ENCODE measurements at places on chromosomes 4 and X.
A peak's percentile ranks its signal among the peaks of the same experiment; 100 is the strongest.

DNA sequence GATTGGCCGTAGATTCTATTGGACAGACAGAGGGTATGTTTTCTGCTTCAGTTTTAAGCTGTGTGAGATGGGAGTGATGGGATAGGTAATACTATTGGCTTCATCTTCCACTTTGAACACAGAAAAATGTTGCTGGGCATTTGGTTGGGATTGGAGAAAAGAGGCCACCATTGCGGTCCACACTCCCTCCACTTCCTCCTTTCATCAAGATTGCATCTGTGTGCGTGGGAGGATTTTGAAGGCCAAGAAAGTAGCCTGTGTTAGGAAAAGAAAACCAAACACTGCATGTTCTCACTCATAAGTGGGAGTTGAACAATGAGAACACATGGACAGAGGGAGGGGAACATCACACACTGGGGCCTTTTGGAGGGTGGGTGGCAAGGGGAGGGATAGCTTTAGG lies 56.4 kb downstream of the EGF start:
- DNase-seq, result no peak

DNA sequence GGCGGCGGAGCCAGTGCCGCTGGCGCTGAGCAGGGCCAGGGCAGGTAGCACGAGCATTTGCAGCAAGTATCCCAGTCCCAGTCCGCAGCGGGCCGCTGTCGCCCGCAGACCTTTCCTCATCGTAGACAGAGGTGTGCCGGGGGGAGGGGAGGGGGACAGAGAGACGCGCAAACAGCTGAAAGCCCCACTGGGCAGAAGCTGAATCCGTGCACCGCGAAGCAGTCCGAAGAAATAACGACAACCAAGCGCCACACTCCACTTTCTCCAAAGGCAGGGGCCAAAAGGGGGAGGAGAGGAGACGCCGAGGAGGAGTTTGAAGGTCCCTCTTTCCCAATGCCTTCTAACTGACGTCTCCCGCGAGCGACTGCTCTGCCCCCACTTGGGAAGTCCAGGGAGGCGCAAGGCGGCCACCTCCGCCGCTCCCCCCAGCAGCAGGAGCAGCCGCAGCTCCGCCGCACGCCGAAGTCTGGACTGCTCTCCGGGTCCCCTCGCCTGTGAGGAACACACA lies at the start of gene UNC5C:
Gene UNC5C, minus strand, starts transcription at position 236 of the 508 bp plus-strand sequence.
- no peak for DNase-seq

GRCh38 chrX:129638917-129639316 lies 15.8 kb downstream of the APLN start:
- no peak for DNase-seq

DNA sequence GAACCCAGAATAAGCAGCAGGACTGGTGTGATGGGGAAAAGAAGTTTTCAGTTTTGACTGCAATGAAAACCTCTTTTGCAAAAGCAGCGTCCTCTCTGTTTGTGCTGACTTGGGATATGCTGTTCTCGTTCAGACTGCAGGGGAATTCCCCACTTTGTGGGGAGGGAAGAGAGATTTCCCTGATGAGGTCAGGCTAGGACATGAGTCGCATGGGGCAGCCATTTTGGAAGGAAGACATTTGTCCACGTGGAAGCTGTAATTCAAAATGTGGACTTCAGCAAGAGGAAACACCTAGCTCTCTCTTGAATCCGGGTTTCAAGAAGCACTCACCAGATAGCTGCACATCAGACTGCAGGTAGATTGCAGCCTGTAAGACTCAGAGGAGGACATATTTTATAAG lies 39.3 kb downstream of the ING2 start:
- DNase-seq, result peak; percentile 5

- DNase-seq, result no peak
These were observed 29.1 kb downstream of the SPACA5 start for GRCh38 chrX:48035891-48036290.

- DNase-seq, result no peak
These were observed 87.2 kb upstream of the PDE5A start for GRCh38 chr4:119715490-119716445.

GRCh38 chrX:7771788-7772438 lies 71.1 kb upstream of the VCX start:
- no peak for DNase-seq

- no peak for DNase-seq
These were observed 618 bp downstream of the RBBP7 start for GRCh38 chrX:16869393-16870094.

DNA sequence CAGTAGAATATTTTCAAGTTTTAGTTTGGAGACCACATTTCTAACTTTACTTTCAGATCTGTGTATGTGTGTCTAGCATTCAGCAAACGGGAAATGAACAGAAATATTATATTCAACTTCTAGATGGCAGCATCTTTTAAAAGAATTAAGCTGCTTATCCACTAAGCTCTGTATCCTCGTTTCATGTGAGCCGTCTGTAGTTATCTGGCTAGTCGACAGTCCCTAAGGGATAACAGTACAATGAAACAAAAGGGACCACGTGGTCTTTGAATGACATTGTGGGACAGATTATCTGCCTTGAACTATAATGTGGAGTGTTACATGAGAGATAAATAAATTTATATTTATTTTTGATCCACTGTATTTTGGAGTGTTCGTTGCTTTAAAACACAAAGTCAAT lies 35.8 kb upstream of the PRSS12 start:
- DNase-seq, result no peak

DNA sequence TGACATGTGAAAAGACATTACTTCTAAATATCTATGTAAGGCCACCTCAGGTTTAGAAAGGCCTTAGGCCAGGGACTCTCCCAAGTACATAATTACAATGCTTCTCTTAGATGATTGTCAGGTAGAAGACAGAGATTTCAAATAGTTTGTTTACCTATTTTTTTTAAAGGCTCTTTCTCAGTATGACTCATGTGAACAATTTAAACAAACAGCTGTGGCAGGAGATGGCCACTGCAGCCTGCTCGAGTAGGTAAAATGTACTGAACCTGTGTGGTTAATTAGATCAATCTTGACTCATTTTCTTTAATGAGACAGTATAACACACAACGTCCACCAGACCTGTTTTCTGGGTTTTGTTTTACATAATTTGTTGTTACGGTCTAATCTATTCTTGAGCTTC lies 50.2 kb downstream of the LEF1 start:
- no peak for DNase-seq

DNA sequence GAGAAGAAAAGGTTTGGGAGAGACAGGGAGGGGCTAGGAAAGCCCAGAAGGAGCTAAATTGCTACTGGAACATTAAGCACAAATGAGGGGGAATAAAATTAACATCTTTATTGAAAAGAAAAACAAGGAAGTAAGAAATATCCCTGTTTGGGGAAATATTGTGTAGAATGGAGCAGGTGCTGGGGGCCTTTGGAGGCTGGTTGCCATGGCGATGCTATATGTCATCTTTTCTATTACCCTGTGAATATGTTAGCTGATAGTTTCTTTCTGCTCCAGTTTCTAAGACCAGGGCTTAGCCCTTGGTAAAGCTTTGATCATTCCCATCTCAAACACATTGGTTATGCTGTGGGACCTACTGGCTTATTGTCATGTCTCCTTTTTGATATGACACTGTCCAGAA lies 28.7 kb downstream of the TMEM31 start:
- DNase-seq, result no peak

- DNase-seq, result no peak
These were observed 207.7 kb downstream of the SOWAHB start for GRCh38 chr4:76690011-76690905.

DNA sequence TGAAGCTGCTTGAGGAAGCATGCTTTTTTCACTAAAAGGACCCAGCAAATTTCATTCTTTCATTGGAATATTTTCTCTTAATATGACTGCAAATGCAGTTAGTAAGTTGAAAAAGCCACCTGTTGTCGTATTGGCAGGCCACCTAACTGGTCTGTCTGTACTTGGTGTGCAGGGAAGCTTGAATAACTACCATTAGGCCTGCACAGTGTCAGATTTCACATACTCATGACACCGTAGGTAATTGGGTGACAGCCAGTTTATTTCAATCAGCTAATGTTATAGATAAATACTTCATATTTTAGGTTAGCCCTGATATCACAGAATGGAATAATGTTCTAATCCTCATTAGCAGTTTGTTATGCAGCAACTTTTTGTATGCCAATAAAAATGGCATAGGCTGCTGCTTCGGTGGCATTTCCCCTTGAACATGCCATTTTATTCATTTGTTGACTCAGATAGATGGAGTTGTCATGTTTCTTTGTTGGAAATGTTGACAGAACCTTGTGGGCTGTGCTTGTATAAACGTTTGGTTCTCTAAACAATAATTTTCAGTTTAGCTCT lies 173.7 kb downstream of the RPA4 start:
- DNase-seq, result no peak

- no peak for DNase-seq
These were observed 105.1 kb downstream of the NFKB1 start for GRCh38 chr4:102606261-102606660.

DNA sequence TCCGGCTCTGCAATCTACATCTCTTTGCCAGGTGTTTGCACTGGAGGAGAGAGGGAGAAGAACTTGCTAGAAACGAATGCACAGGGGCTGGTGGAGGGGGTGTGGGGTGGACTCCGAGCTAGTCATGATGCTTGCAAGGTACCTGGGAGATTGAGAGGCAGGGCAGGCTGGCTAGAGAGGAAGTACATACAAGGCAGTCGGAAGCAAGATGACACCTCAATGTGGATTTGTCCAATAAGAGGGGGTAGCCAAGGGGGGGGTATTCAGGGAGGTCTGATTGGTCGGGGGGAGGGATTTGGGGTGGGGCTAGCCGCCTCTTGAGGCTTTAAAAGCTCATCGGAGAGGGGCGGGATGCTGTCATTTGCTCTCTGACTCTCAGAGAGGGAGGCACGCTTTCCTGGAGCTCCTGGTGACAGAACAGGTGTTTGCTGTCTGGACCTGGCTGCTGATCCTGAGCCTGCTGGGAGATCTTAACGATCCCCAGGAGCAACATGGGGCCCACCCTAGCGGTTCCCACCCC lies at the start of gene GPR50:
Gene GPR50, plus strand, starts transcription at position 354 of the 520 bp plus-strand sequence. Its CDS starts 138 bp downstream, at position 492.
- DNase-seq, result no peak

DNA sequence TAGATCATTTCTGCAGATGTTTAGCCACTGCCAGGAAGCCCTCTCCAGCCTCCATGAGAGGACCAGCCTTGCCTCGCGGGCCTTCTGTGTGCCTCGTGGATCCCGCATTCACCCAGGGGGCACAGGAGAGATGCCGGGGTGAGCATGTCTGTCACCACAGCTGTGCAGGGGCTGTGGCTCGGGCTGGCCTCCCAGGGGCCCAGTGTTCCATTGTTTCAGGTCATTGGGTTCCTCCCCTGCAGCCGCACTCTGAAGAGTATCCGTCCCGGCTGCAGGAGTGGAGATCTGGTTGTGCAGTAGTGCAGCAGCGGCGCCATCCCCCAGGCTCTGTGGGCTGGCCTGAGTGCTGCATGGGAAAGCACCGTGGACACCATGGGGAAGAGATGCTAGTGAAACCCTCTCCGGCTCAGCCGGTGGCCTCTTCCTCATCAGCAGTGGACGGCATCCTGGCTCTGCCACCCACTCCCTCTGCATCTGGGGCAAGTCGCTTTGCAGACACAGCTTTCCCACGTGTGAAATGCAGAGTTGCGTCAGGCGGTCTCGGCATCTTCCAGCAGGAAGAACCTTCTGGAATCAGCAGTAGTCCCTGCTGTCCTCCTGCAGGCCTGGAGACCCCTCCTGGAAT lies 29.1 kb downstream of the TBC1D14 start:
- DNase-seq, result no peak

GRCh38 chr4:174575436-174575835 lies 53.1 kb upstream of the HPGD start:
- DNase-seq, result no peak

GRCh38 chr4:180999217-180999616 lies 1244.0 kb upstream of the TENM3 start:
- no peak for DNase-seq

DNA sequence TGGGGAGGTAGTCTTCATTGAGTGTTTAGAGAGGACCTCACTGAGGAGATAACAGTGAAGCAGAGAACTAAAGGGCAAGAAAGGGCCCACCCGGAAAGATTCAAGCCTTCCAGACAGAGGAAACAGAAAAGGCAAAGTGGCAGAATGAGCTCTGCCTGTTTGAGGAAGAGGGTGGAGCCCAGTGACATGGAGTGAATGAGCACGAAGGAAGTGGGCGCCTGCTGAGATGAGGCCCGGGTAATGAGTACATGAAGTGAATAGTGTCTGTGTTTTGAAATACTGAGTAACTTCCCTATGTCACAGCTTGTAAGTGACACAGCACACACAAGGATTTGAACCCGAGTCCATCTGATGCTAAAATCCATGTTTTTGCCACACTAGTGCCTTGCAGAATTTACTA lies 32.5 kb upstream of the TLR2 start:
- DNase-seq, result peak; percentile 46

- no peak for DNase-seq
These were observed 646.5 kb downstream of the GABRG1 start for GRCh38 chr4:45477311-45477733.

DNA sequence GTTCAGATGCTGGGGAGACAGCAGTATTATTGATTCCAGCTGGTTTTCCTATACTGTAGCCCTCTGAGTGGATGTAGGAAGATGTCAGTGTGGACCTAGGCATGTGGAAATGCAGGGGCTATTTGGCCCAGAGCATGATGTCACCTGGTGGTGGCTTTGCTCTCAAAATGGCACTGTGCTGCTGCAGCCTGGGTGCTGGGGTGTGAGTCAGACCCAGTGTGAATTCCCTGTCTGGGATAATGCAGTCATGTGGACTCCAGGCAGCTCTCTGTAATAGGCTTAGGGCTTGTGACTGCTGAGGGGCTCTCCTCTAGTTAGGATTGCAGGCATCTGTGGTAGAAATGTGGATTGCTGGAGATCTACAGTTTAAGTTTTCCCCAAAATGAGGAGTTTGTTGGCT lies 70.7 kb downstream of the DCAF8L2 start:
- no peak for DNase-seq

- no peak for DNase-seq
These were observed 219.5 kb downstream of the HS6ST2 start for GRCh38 chrX:132738951-132739350.

DNA sequence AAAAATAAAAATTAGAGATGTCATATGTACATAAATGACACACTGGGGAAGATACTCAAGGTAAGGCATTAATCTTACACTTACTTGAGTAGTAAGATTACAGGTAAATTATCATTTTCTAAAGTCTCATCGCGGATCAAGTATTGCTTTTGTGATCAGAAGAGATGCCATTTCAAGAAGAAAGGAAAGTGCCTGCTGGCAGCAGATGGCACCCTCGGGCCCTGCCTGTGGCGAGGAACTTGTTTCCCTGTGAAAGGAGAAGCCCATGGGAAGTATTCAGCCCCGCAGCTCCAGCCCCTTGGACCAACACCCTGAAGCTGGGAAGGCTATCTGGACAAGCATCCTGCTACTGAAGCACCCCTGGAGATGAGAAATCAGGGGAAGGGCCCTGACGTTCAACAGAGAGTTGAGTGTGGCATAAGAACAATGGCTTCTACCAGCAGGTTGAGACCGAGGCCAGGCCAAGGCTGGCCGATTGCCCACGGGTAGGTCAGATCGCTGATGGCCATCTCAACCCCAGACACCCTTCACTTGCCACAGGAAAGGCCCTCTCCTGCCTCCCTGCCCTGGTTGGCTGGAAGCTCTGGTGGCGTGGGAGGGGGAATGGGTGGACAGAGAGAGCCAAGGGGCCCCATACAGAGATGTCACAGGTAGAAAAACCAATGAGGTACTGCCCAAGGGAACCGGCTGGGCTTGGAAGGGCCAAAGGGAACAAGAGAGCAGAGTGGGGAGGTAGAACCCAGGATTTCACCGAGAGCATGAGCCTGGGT lies 18.8 kb upstream of the MXD4 start:
- DNase-seq, result no peak

GRCh38 chr4:119865389-119865788 lies 201.3 kb downstream of the MAD2L1 start:
- DNase-seq, result no peak

- DNase-seq, result no peak
These were observed 154.5 kb upstream of the GALNT7 start for GRCh38 chr4:173014113-173014558.
